ENCODE measurements at places on chromosomes 3 and 15.

GRCh38 chr3:14369675-14370669 is 32.4 kb upstream of the SLC6A6 start:
- DNase-seq, result no peak

DNA sequence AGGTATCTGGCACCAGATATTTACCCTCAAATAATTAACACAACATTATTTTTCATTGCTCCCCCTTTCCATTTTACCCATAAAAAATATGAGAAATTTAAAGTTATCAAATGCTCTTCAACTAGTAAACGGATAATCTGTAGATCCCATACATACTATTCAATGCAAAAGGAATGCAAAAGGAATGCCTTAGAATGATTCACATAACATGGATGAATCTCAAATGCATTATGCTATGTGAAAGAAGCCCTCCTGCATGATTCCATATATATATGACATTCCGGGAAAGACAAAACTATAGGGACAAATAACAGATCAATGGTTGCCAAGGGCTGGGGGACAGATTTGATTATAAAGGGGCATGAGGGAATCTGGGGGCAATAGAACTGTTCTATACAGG is 195.7 kb downstream of the STT3B start:
- no peak for DNase-seq

GRCh38 chr3:183592821-183593220 is 37.3 kb upstream of the KLHL6 start:
- no peak for DNase-seq

GRCh38 chr15:48652510-48653076 is 7.1 kb upstream of the FBN1 start:
- DNase-seq, result no peak

DNA sequence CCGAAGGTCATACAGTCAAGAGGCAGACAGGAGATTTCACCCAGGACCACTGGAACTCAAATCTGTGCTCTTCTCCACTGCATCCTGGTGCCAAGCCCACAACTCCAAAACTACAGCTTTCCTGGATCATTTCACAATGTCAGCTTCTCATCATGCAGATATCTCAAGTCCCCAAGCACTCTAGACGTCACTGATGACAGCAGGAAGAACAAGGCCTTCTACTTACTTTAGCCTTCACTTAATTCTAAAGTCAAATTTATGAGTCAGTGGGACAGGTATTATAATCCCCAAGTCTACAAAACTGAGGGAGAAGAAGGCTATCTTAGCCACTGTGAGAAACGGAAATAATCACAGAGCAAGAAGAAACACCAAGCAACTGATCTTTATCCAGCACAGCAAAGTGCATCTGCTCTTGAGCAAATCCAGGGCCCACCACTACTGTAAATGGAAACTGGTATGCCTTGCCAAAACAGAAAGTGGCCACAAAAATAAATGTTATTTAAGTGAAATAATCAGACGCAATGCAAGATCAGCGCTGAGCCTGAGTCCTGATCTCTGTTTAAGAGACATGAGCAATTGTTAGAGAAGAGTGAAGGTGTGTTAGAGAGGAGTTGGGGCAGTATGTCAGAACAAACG is 928 bp downstream of the RAD18 start:
- no peak for DNase-seq

GRCh38 chr3:141275032-141275422 is 43.4 kb downstream of the PXYLP1 start:
- no peak for DNase-seq
